ENCODE measurements at places on chromosomes 12 and 14. TPM values are rescaled to one million over a fixed set of nuclear protein-coding genes. Genes with fewer than 3 reads are reported as not detected.

- H3K27me3 ChIP-seq: no peaks in the 10 kb centered on the region
- no peaks in the 10 kb centered on the region for H3K4me1 ChIP-seq
- no peaks in the 10 kb centered on the region for H3K36me3 ChIP-seq
- no peak overlapping the region for H3K27ac ChIP-seq
These were observed 190.0 kb downstream of the TMX1 start for GRCh38 chr14:51430079-51430478.

EML5 gene
- total RNA-seq: 1.8 TPM

GRCh38 chr14:103520657-103521437, 1.8 kb downstream of the CKB start:
- peaks cover 45% of the 10 kb centered on the region for H3K4me1 ChIP-seq
- H3K36me3 ChIP-seq: no peaks in the 10 kb centered on the region
- peak overlapping the region; percentile 73 for H3K27ac ChIP-seq
- H3K27me3 ChIP-seq: no peaks in the 10 kb centered on the region
- H3K4me3 ChIP-seq: peak overlapping the region; percentile 83
- peak; percentile 53 for DNase-seq

DNA sequence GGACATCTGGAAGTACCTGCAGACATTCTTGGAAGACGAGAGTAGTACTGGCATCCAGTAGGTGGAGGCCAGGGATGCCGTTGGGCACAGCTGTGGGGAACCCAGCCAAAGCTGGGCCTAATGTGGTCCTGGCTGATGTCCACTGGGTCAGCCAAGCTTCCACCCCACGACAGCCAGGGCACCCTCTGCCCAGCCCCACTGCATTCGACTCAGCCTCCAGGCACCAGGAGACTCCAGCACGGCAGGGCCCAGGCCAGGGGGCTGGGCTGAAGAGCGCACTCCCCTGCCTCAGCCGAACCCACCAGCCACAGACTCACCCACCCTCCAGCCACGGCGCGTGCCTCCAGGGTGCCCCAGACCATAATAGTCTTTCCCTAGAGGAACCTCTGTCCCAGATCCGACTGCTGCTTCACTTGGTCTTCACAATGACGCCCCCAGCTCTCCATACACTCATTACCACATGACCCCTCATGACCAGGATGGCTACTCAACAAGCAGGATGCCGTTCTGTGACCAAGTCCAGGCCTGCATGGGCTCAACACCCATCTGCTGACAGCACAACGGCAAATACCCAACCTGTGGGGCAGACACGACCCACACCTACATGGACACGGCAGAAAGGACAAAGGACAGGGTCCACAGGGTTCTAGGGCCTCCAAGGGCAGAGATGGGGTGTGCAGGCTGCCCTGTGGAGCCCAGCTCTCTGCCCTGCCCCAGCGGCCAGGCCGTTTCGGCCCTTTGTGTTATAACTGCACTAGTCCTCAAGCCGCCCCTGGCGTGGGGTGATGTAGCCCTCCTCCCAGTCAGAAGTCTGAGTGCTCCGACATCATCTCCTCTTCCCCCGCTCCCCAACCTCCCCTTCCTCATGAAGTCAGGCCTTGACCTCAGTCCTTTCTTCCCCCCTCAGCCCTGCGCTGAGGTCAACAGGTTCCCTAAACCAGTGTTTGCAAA, 22.8 kb downstream of the ITPK1 start:
- no peak overlapping the region for H3K4me3 ChIP-seq
- no peak for DNase-seq
- no peaks in the 10 kb centered on the region for H3K27me3 ChIP-seq
- no peaks in the 10 kb centered on the region for H3K4me1 ChIP-seq
- no peaks in the 10 kb centered on the region for H3K36me3 ChIP-seq

GRCh38 chr12:121911824-121912585, 6.4 kb upstream of the CFAP251 start:
- no peaks in the 10 kb centered on the region for H3K27me3 ChIP-seq
- no peak for DNase-seq
- peaks cover 19% of the 10 kb centered on the region for H3K36me3 ChIP-seq
- H3K27ac ChIP-seq: no peak overlapping the region

ENDOU gene
- not detected for total RNA-seq

GPD1 gene
- 1.6 TPM for total RNA-seq

DNA sequence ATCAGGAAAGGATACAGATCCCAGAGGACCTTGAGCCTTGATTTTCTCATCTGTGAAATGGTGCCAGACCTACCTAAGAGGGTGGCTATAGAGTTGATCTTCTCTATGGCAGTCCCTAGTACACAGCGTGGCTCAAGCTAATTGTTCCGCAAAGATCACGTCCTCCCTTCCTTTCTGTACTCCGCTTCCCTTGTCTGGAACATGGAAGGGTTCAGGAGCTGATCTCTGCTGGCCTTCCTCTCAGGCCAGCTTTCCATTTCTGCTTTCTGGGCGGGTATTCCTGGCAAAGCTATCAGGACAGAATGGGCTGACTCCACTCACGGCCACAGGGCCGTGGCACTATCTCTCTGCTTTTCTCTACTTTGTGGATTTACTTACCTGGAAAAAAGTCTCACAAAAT, 6.5 kb downstream of the CAMKK2 start:
- no peaks in the 10 kb centered on the region for H3K4me1 ChIP-seq
- no peaks in the 10 kb centered on the region for H3K36me3 ChIP-seq

- H3K4me1 ChIP-seq: no peaks in the 10 kb centered on the region
- H3K4me3 ChIP-seq: no peak overlapping the region
- 0 out of 2 replicates have a peak, but pooled peaks cover 2% of the 10 kb centered on the region for H3K27me3 ChIP-seq
- no peak overlapping the region for H3K27ac ChIP-seq
- DNase-seq: no peak
- H3K36me3 ChIP-seq: no peaks in the 10 kb centered on the region
These were observed 79.5 kb downstream of the SINHCAF start for GRCh38 chr12:31246470-31246850.

LBHD2 gene
- not detected for total RNA-seq

All from HCT116 (cell line).